ENCODE measurements at places on chromosomes 11 and 22.

GRCh38 chr11:102266099-102266498 is 51.2 kb upstream of the BIRC3 start:
- DNase-seq = no peak

DNA sequence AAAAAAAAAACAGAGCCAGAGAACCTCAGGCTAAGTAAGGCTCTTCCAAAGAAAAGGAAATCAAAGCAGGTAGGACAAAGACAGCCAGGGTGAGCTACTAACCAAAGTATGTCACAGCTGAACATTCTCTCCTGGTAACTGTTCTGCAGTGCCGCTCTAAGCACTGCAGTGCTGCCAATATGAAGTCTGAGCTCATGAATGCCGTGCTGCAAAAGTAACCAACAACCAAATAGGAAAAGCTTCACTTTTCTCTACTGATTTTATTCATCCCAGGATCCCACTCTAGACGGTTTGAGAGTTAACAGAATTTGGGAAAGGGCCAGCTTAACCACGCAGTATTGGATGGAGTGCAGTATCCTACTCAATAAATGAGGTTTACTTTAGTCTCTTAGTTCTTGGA is 3.5 kb downstream of the SIK3 start:
- no peak for DNase-seq

GRCh38 chr11:119014209-119014924 is 3.8 kb downstream of the RPS25 start:
- DNase-seq = no peak

- DNase-seq = no peak
These were observed 13.2 kb upstream of the C1QTNF4 start for GRCh38 chr11:47607380-47607779.

DNA sequence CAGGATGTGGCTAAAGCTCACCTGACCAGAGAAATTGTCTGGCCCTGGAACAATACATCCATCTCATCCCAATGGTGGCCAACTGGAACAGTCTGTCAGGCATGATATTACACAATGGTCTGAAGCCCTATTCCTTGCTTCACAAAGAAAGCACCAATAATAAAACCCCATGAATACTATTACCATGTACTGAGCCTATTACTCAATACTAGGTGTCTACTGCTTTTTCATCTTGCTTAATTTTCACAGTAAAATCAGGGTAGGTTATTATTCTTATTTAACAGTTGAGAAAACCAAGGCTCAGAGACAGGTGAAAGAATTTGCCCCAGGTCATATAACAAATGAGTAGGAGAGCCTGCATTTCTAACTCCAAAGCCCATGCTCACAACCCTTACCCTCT is 68.9 kb upstream of the CAPRIN1 start:
- DNase-seq = no peak

DNA sequence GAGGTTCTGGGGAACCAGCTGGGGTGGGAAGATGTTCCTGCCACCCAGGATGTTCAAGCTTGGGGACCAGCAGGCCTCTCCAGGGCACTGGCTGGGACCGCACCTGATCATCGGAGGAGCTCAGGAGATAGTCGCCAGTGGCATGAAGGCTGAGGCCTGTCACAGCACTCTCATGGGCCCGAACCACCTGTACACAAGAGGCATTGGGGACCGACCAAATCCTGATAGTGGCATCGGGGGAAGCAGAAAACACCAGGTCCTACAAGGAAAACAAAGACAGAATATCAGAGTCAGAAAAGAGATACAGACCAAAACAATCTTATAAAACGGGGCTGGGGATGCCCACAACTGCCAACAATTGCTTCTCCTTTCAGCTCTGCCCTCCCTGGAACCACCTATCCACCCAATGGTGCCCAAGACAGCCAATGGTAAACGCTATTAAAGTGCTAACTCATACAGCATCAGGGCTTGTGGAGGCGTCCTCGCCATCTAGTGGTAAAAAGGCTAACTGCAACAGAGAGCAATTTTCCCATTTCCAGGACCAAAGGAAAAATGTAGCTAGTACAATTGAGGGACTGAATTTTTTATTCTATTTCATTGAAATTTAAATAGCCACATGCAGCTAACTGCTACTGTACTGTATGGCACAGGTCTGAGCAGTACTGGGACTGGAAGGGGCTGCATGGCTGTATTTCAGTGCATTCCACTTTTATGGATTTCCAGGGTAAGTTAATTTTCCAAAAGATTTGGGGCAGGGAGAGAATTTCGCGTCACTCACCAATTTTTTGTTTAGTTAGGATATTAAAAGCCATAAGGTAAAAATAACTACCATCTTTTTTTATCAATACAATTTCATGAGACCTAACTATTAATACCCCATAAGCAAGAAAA is 7.1 kb downstream of the PRPF19 start:
- DNase-seq = peak; percentile 87

DNA sequence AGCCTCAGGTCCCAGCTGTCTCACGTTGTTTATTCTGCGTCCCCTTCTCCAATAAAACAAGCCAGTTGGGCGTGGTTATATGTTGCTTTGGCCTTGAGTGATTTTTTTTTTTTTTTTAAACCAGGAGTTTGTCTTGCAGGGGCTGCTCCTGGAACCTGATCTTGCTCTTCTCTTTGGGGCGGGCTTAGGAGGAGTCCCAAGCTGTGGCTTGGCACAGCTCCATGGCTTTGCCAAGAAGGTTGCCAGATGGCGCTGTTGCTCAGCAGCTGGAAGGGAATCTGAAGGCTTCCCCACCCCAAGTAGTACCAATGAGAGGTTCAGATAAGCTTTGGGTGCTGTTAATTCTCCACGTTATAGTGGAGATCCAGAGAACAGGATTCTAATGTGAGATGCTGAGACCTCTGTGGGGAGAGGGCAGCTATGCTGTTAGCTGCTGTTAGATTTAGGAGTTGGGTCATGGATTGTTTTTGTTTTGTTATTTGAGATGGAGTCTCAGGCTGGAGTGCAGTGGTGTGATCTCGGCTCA is 2.0 kb upstream of the FERMT3 start:
- peak; percentile 89 for DNase-seq

DNA sequence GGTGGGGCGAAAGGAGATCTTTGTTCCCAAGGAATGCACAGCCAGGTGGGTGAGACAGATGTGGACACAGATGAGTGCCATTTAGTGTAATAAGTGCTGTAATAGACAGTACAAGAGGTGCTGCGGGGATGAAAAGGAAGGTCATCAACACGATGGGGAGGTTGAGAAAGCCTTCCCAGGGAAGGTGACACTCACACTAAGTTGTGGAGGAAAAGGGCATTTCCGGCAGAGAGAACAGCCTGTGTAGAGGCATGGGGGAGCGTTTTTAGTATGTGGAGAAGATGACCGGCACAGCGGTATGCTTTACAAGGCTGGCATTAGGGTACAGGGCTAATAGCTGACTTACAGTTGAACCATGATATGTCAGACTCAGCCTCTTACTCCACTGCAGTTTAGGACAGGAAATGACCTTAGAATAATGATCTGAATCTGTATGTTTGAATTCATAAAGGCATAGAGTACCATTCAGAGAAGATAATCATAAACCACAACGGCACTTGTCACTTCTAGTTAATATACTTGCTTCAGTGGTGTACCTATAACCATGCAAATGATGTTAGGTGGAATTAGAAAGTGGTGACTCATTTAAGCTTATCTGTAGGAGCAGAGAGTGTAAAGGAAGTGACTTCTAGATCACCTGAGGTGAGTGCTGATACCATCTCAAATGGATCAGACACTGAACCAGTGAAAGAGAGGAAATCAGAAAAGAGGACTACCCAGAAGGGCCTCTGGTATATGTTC is 60.6 kb downstream of the FAM83F start:
- DNase-seq = peak; percentile 27

DNA sequence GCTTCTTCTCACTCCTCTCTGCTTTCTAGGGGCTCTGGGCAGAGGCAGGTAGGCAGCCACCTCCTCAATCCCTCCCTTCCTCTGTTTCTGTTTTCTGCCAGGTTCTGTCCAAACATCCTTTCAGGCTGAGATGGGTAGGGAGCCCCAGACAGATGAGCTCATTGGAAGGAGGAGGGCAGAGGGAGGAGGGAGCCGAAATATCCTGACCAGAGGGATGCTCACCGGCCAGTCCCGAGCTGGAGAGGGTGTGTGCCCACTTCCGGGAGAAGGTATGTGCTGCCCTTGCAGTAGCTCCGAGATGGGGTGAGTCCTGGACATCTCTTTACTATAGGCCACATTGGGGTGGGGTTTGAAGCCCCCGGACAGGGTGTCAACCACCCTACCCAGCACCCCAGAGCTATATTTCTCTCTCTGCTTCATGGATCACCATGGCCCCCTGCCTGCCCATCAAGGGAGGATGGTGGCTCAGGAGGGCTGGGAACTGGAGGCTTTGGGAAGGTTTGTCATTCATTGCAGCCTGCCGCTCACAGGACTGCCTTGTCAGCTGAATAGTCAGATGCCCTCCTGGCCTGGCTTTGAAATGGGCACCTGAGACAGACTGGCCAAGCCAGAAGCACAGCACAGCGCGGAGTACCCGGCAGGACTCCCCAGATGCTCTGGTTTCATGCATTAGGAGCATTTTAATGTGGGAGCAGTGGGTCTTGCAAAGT is 4.7 kb upstream of the SCN4B start:
- DNase-seq = no peak

GRCh38 chr22:36423461-36424404 is 36.0 kb upstream of the MYH9 start:
- no peak for DNase-seq

DNA sequence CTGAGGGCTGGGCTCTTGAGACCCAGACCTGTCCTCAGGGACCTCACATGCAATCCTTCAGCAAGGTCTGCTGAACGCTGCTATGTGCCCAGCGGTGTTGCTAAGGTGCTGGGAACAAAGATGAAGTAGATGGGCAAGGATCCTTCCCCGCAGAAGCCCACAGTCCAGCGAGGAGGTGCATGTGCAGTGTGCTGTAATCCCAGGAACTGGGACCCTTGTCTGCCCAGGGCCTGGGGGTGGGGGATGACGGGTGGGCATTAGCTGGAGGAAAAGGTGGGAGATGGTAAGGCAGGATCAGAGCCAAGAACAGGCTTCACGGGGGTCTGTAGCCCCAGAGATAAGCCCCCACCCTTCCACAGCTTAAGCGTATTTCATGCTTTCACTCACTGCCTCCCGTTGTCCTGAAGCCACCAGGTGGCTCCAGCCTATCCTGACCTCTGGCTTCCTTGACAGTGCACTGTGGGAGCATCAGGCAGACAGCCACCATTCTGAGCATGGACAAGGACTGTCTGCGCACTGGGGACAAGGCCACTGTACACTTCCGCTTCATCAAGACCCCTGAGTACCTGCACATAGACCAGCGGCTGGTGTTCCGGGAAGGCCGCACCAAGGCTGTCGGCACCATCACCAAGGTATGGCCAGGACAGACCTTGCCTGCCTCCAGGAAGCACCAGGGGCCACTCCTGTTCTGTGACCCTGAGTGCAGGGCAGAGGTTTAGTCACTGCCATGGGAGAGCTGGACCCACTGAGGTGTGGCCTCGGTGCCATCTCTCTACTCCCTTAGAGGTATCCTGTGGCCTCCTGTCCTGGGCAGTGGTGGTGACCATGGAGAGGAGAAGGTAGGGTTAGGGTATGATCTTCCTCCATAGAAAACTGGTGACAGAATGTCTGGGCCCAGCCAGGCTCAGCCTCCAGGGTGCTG is 22.0 kb downstream of the GTPBP1 start:
- DNase-seq = no peak

DNA sequence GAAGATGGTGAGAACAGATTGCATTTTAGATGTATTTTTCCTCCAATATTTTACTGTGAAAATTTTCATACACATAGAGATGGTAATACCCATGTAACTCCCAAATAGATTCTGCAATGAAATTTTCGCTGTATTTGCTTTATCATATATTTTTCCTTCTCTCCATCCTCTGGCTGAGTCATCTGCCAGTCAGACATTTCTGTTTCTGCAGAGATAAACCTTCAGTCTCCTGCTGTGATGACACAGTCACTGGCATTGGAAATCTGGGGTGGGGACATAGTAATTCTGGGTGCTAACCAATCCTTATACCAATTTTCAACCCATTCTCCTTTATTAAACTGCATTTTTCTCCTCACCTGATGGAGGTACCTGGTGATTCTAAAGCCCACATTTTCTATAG is 33.7 kb downstream of the SVIP start:
- no peak for DNase-seq

GRCh38 chr22:48258811-48259210 is 1496.4 kb downstream of the TBC1D22A start:
- no peak for DNase-seq

- no peak for DNase-seq
These were observed 12.2 kb downstream of the MRGPRD start for GRCh38 chr11:68968306-68969250.

- no peak for DNase-seq
These were observed 77.4 kb downstream of the NAV2 start for GRCh38 chr11:19789835-19790710.

- DNase-seq = peak; percentile 16
These were observed 84.1 kb downstream of the BBOX1 start for GRCh38 chr11:27124514-27125264.

DNA sequence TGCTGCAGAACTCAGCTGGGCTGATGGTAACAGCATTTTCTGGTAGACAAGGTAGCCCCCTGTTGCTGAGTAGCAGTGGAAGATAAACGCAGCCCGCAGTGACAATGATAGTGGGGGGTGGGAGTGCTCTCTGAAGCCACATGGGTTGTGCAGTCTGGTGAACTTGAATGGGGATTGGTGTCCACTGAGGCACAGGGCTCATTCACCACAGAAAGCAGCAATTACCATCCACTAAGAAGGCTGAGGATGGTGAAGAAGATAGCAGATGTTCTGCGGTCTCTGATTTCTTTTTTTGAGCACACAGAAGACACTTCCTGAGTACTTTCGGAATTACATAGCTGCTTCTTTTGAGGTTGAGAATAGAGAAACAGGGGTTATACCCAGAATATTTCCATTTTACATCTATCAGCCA is 150.3 kb downstream of the LRRC4C start:
- DNase-seq = no peak

GRCh38 chr22:19567157-19568009 is 43.2 kb upstream of the CLDN5 start:
- no peak for DNase-seq

- no peak for DNase-seq
These were observed 7.8 kb upstream of the RPS6KA4 start for GRCh38 chr11:64351136-64351631.

DNA sequence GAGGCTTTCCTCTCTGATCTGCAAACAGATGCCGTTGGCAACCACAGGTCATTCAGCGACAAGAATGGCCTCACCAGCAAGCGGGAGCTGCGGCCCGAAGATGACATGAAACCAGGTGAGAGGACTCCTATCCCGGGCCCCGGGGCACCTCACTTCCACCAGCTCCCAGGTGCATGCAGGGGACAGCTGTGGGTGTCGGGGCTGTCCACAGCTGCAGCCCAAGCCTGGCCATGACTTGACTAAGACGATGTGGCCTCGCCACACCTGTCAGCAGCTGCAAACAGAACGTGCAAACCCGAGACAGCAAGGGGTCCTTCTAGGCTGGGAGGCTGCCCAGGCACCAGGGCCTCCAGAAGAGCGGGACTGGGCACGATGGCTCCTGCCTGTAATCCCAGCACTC is 3.6 kb downstream of the GAL start:
- no peak for DNase-seq

All from DMS53 (cell line).